ENCODE measurements at places on chromosomes 7 and 10. TPM values are rescaled to one million over a fixed set of nuclear protein-coding genes. Genes with fewer than 3 reads are reported as not detected.

CAMK2B gene
- total RNA-seq: 2.0 TPM

FOXI2 gene
- not detected for total RNA-seq

ANXA8L1 gene
- total RNA-seq: 2.0 TPM

PTPRZ1 gene
- not detected for total RNA-seq

C7orf33 gene
- total RNA-seq: not detected

EGR2 gene
- total RNA-seq: 0.56 TPM

STEAP1B gene
- total RNA-seq: 18.2 TPM

SPDYE3 gene
- total RNA-seq: not detected

PVRIG gene
- total RNA-seq: not detected

PIK3AP1 gene
- total RNA-seq: 0.02 TPM

MINDY4 gene
- 1.7 TPM for total RNA-seq

GRCh38 chr7:33076737-33077136 is 14.2 kb upstream of the NT5C3A start:
- DNase-seq: no peak

GRCh38 chr10:15374156-15374555 is 3.1 kb upstream of the FAM171A1 start:
- no peak for DNase-seq

DNA sequence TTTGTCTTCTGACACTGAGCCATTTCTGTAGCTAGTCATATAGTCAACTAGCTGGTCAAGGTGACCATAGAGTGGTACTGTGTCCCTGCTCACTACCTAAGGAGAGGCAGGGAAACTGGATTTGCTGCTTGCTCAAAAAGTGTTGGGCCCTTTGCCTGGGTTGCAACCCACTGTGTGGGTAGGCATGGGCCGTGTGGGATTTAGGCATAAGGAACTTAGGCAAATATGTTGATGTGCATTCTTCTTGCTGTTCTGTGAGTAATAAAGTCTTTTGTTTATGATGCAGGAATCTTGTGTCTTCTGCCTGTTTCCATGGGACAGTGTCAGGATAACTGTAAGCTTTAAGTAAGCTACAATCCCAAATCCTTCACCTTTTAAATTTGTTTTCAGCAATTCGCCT is 23.1 kb upstream of the TCTN3 start:
- DNase-seq: no peak

GRCh38 chr10:87500646-87501048 is 4.0 kb upstream of the MINPP1 start:
- DNase-seq: no peak

- no peak for DNase-seq
Measured at GRCh38 chr10:119575506-119575905, 21.3 kb downstream of the TIAL1 start.

GRCh38 chr7:24762771-24763170 is 5.5 kb upstream of the GSDME start:
- no peak for DNase-seq

DNA sequence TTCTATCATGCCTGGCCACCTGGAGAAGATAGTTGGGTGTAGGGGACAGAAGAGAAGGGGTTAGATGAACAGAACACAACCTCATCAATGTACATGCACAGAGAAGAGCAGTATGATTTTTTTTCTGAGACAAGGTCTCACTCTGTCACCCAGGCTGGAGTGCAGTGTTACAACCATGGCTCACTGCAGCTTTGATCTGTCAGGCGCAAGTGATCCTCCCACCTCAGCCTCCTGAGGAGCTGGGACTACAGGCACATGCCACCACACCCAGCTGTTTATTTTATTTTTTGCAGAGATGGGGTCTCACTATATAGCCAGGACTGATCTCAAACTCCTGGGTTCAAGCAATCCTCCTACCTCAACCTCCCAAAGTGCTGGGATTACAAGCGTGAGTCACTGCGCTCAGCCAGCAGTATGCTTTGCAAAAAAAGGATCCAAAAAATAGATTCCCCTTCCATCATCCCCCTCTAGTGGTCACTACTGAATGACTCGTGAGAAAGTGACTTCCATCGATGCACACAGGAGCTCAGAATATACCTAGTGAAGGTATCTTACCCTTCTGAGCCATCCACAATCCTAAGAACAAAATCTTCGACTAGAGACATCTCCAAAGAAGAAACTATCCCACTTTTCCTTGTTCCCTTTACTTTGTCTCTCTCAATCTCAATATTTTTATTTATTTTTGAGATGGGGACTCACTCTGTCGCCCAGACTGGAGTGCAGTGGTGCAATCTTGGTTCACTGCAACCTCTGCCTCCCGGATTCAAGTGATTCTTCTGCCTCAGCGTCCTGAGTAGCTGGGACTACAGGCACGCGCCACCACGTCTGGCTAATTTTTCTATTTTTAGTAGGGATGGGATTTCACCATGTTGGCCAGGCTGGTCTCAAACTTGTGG is 21.0 kb downstream of the ZCWPW1 start:
- peak; percentile 41 for DNase-seq

DNA sequence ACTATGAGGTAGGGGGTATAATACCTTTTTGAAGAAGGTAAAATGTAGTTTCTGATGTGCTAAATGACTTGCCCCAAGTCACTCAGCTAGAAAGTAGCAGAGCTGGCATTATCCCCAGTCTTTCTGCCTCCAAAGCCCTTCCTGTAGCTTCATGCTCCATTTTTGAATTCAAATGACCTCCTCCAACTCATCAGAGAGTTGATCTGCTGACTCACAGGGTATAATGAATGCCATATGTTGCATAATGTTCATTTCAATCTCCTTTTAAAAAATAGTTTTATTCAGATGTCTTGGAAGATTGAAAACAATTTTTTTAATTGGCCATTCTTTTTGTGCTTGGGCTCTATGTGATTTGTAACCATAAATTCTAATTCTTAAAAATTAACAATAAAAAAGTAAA is 272.8 kb upstream of the IMMP2L start:
- DNase-seq: peak; percentile 53

GRCh38 chr10:132205650-132206376 is 19.1 kb downstream of the DPYSL4 start:
- DNase-seq: no peak

GRCh38 chr10:119893074-119893473 is 544 bp downstream of the SEC23IP start:
- DNase-seq: no peak

- no peak for DNase-seq
Measured at GRCh38 chr10:112758961-112759360, 191.1 kb upstream of the TCF7L2 start.

DNA sequence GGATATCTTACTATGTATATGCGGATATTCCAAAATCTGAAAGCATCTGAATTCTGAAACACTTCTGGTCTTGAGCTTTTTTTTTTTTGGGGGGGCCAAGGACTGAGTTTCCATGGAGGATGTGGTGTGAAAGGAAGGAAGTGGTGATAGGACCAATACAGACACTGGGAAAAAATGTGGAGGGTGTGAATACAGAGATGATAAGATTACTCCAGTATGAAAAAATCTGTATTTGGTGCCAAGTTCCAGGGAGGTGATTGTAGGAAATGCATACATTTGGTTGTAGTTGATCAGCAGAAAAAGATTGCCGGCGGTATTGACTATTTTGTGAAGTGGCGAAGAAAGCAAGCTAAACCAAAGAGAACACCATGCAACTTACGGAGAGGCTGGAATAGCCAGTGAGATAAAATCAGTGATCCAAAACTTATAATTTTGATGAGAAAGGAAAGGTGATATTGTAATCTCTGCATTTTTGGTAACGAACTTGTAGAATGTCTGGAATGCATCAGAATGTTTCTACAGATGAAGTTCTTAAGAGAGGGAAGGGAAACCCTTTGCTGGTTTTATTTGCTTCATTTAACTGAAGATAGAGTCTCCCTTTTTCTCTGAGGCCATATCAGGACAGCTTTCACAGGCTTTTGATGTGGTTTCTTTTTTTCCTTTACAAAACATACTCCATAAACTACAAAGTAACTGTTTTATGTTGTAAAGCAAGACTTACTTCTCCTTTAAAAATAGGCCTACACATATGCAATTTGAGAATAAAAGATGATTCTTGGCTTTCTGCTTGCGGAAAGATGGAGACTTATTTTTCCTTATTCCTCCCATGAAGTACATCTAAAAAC is 6.0 kb downstream of the WDR37 start:
- DNase-seq: no peak

- DNase-seq: no peak
Measured at GRCh38 chr7:30729642-30730041, 22.3 kb upstream of the INMT start.

DNA sequence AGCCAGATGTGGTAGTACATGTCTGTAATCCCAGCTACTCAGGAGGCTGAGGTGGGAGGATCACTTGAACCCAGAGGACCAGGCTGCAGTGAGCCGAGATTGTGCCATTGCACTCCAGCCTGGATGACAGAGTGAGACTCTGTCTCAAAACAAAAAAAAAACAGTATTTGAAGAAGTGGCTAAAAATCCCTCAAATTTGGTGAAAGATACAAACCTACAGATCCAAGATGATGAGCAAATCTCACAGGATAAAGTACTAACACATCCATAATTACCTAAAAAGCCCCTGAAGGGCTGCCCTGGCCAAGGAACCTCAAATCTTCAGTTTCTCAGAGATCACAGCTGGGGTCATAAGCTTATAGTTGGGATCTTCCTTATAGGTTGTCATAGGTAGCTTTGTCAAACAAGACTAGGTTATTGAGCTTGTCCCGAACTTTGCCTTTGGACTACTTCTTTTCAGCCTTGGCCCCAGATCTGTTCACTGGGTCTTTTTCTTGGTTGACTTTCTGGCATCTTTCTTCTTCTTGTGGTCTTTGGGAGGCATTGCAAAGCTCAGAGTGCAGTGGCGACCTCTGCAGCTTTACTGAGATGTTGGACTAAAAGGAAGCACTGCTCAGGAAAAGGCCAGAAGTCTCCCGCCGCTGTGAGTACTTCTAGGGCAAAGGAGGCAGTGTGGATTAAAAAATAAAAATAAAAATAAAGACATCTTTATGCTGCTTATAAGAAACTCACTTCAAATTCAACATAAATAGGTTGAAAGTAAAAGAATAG is 28.6 kb upstream of the SAR1A start:
- DNase-seq: no peak

GRCh38 chr10:112098682-112099081 is 84.9 kb downstream of the GPAM start:
- DNase-seq: no peak

DNA sequence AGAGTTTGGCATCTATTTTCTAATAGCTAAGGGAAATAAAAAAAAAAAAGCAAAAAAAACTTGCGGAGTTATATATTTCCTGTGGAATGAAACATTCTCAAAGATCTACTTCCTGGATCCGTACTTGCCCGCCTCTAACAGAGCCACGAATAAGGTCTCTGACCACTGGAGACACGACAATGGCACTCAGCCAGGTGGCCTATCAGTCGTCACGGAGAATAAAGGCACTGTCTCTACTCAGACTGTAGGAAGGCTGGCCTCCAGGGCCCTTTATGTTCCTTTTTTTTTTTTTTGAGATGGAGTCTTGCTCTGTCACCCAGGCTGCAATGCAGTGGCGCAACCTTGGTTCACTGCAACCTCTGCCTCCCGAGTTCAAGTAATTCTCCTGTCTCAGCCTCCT is 58.7 kb downstream of the RGS10 start:
- no peak for DNase-seq

GRCh38 chr7:495326-495725 is 24.3 kb downstream of the PDGFA start:
- DNase-seq: no peak

DNA sequence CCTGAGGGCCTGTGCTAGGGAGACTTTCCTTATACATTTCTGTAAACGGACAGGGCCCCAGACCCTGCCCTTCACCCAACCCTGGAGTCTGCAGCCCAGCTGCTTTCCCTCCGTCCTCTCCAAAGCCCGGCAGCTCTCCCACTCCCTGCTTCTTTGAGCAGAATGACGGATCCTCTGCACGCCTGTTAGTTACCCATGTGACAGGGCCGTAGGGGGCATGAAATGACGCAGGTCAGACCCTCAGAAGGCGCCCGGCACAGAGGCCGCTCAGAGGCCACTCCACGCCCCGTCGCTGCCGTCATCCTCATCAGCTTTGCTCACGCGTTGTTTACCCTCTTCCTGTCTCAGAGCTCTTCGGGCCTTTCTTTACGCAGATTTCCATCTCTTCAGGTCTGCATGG is 60.2 kb upstream of the MKRN1 start:
- DNase-seq: no peak

DNA sequence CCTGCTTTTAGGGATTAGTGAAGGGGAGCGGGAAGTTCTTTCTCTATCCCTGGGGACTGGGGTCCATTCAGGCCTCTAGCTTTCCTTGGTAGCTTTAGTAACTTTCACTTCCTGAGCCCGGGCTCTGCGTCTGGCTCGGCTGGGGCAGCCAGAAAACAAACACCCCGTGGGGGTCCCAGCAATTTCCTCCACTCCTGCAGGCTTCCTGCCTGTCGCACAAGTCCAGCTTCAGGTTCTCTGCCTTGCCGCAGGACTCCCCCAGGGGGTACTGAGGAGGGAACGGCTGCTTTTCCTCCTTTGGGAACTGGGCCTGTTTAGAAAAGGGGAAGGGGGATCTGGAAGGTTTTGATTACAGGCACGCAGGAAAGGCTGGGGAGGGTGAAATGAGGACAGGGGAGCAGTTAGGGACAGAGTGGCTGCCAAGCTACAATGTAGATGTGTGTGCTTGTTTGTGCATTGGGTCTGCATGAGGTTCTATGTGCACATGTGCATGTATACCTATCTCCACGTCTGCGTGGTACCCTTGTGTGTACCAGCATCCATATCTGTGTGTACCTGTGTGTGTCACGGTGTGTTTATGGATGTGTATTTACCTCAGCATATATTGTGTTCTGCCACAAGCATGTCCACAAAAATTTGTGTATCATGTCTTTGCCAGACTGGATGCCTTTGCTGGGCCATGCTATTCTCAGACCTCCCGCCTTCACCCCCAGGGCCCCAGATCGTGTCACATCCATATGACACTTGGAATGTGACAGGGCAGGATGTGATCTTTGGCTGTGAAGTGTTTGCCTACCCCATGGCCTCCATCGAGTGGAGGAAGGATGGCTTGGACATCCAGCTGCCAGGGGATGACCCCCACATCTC is 2.0 kb downstream of the KAZALD1 start:
- DNase-seq: no peak
